ENCODE measurements at places on chromosomes 13 and 19. TPM values are rescaled to one million over a fixed set of nuclear protein-coding genes. Genes with fewer than 3 reads are reported as not detected.

Gene CEACAM3
- not detected for total RNA-seq

Gene SPART
- total RNA-seq, result 101 TPM

Gene CAPN12
- total RNA-seq, result not detected

DNA sequence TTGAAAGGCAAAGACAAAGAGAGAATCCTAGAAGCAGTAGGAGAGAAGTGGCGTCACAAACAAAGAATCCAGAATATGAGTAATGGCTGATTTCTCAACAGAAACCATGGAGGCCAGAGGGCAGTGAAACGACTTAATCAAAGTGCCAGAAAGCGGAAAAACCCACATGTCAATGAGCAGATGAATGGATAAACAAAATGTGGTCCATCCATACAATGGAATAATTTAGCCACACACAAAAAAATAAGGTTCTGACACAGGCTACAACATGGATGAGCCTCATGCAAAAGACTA, 52.2 kb upstream of the RANBP3 start:
- no peak for DNase-seq

- no peak for DNase-seq
Observed at GRCh38 chr19:15216363-15216762, 15.6 kb upstream of the NOTCH3 start.

GRCh38 chr19:43726736-43727592, 11.1 kb downstream of the IRGC start:
- no peak for DNase-seq

DNA sequence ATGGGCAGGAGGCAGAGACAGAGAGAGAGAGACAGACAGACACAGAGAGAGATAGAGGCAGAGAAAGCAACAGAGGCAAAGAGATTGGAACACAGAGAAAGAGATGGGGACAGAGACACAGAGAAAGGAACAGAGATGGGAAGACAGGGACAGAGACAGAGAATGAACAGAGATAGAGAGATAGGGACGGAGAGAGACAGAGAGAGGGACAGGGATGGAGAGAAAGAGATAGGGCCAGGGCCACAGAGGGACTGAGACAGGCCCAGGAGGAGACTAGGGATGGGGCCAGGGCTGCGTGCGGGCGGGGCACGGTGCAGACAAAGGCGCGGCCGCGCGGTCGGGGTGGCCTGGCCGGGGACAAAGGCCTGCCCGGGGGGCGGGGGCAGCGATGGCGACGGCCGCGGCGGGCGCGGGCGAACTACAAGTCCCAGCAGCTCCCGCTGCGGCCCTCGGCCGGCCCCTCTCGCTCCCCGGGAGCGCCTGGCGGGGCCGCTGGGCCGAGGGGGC, at the start of gene ZNF358:
Gene ZNF358, plus strand, starts transcription at position 459 of the 507 bp plus-strand sequence. CDS start 3,140 bp downstream, outside the sequence.
- no peak for DNase-seq

DNA sequence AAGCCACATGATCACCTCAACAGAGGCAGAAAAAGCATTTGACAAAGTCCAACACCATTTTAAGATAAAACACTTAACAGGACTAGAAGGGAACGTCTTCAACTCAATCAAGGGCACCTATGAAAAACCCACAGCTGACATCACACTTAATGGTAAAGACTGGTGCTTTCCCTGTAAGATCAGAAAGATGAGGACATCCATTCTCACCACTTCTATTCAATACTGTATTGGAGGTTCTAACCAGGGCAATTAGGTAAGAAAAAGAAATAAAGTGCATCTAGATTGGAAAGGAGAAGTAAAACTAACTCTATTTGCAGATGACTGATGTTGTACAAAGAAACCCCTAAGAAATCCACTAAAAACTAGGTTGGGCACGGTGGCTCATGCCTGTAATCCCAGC, 11.2 kb upstream of the AKAP8 start:
- DNase-seq, result no peak

- DNase-seq, result no peak
Observed at GRCh38 chr13:23600100-23600499, 29.9 kb downstream of the TNFRSF19 start.

GRCh38 chr13:88651531-88651930, 980.4 kb downstream of the SLITRK5 start:
- no peak for DNase-seq

GRCh38 chr13:37194428-37194861, 89.0 kb upstream of the CSNK1A1L start:
- peak; percentile 69 for DNase-seq
